ENCODE measurements at places on chromosomes 6 and 20. TPM values are rescaled to one million over a fixed set of nuclear protein-coding genes. Genes with fewer than 3 reads are reported as not detected.

The PRKN gene
- total RNA-seq: not detected

The OR2J3 gene
- total RNA-seq: not detected

The THBS2 gene
- 0.07 TPM for total RNA-seq

DNA sequence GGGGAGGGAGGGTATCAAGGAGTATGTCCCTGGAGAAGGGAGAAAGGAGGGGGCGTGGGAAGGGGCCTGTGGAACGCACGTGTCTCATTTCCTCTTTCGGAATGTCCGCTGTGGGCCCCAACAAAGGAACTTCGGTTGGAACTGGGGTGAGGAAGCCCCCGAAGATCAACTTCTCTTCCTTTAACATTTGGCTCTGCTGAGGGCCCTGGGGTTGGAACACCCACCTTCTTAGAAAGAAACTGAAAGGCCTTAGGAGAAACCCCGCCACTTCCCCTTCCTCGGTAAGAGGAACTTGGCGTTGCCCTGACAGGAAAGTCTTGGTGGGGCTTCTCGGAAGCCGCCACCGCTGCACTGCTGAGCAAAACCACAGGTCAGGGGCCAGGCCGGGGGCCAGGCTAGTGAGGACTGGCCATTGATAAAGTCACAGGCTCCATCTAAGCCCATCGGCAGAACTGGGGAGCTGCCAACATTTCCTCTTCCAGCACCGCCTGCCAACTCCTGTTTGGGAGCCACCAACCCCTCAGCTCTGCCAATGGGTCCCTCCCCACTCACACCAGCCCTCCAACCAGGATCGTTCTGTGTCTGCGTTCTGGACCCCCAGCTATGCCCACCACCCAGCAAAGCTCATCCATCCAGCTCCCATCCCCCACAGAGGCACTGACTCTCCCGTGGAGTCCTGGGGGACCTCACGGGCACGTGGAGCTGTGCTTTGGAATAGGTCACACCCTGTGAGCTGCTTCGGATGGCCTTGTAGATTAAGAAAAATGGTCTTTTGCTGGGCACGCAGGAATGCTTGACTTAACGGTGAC lies 44.8 kb downstream of the FGD2 start:
- DNase-seq: no peak

DNA sequence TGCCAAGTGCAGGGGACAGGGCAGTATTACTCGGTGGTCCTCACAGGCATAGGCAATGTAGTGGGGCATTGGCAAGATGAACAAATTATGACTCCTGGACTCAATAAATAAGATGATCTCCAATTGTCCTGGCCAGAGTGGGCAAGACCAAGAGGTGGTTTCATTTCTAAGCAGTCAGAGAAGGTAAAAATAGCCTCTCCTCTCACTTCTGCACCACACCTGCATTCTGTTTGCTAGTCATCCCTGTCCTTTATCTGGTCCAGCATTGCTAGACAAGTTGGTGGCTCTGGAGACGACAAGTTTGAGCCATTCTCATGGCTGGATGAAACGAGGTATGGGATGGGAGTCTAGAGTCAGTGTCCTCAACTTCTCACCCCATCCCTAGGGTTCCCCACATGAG lies 83.0 kb downstream of the BANF2 start:
- DNase-seq: no peak

GRCh38 chr6:110357664-110358552 lies at the start of gene METTL24:
Gene METTL24 (minus strand): TSS chr6:110358349. CDS start chr6:110358272, 77 bp downstream.
- no peak for DNase-seq

DNA sequence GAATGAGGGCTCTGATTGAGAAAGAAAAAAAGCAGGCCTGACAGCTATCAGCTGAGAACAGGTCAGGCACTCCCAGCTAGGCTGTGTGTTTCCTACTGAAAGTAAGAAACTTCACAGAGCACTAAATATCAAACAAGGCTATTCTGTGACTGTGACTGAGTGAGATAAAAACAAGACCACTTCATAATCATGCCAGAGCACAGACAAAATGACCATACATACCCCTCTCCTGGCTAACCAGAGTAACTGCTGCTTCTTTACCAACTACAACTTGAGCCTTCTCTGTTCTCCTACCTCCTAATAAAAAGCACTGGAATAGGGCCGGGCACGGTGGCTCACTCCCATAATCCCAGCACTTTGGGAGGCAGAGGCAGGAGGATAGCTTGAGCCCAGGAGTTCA lies 6.8 kb upstream of the BTN1A1 start:
- peak; percentile 18 for DNase-seq

GRCh38 chr20:36929290-36929689 lies 22.2 kb downstream of the SAMHD1 start:
- DNase-seq: no peak

GRCh38 chr6:3484192-3484591 lies 27.3 kb upstream of the SLC22A23 start:
- no peak for DNase-seq

All from Caco-2 (cell line).